ENCODE measurements at places on chromosomes 11 and 22.
A peak's percentile ranks its signal among the peaks of the same experiment; 100 is the strongest.

DNA sequence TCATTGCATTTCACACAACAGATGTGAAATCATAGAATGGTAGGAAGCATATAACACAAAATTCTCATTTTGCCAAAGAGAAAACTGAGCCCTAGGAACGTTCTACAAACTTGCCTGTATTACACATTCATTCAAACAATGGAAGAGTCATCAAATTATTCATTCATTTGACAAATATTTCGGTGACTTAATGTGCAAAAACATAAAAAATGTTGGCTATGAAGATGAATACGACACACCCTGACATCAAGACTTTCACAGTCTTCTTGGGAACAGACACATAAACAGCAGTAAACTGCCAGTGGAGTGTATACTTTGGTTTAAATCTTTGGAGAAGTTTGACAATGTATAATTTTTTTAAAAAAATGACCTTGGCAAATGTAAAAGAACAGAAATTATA lies 20.4 kb upstream of the C11orf87 start:
- DNase-seq: no peak

- no peak for DNase-seq
Observed at GRCh38 chr11:33934450-33934849, 42.6 kb upstream of the LMO2 start.

GRCh38 chr22:35332278-35332677 lies 32.6 kb downstream of the TOM1 start:
- DNase-seq: no peak

- DNase-seq: no peak
Observed at GRCh38 chr11:33259869-33260268, 2.7 kb downstream of the HIPK3 start.

DNA sequence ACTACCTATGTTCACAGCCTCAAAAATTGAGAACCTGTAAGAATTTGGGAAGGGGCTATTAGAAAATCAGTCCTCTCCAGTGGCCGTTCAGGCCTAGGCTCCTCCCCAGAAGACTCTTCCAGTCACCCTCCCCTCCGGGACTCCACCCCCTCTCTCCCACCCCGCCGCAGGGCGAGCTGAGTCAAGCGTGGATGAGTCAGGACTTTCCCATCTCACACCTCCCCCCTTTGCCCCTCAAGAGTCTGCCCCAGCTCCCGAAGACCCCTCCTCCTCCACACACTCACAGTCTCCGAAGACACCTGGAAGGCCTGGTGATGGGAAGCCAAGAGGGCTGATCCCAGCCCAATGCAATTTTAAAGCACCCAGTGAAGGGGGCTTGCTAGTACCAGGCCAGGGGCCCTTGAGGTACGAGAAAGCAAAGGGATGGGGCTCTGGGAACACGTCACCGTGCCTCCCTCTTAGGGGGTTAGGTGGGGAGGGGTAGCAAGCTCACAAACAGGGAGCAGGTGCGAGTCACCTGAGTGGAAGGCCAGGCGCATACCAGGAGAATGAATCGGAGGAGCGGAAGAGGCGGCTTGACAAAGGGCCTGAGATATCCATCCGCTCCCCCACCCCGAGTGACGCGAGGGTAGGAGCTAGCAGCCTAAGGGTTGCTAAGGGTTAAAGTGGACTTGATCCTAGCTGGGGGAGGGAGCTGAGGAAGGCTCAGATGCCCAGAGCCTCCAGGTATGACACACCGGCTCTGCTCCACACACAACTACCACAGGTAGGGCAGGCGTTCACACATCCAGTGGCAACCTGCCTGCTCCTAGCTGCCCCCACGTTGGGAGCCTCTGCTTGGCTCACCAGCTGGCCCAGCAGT lies 13.6 kb downstream of the BCL9L start:
- DNase-seq: peak; percentile 62

- DNase-seq: no peak
Observed at GRCh38 chr11:121723246-121723741, 270.5 kb upstream of the SORL1-AS1 start.

DNA sequence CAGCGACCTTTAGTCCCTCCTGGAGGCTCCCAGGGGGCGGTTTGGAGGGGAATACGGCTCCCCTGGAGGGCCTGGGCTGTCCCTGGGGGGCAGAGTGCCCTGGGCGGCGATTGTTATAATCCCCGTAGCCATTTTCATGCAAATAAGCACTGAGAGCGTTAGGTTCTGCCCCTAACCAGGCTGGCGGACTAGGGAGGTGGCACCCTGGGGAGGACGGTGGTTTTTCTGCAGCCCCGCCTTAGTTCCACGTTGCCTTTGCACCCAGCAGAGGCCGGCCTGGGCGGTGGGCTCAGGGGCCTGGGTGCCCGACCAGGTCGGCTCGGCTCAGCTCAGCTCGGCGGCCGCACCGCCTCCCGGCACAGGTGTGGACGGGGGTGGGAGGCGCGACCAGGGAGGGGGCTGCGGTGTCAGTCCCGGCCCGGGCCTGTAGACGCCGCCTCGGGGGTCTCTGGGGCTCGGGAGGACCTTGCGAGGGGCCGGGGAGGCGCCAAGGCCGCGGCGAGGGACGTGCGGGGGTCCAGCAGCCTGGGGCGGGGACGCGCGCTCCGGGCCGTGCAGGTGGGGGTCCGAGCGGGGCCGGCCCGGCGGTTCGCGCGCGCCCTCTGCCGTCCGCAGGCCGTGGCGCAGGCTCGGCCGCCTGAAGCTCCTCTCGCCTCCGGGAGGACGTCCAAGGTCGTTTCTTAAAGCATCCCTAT lies 2.3 kb upstream of the DUSP8 start:
- peak; percentile 29 for DNase-seq

DNA sequence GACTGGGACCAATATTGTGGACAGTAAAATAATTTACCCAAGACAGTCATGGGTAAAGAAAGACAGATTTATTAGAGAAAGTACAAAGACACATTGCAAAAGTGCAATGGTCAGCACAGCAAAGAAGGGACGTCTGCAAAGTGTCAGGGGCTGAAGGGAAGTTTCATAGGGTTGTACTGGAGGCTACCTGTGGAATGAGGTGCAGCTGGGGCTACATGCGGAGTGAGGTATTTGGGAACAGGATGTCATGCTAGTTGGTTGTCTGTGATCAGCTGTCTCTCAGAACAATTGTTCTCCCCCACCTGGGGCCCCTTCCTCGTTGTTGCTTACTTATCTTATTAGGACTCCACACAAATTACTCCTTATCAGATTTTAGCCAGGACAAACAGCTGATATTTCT lies 11.4 kb upstream of the APOL3 start:
- no peak for DNase-seq

- no peak for DNase-seq
Observed at GRCh38 chr11:83073258-83073657, 1.6 kb upstream of the RAB30 start.

DNA sequence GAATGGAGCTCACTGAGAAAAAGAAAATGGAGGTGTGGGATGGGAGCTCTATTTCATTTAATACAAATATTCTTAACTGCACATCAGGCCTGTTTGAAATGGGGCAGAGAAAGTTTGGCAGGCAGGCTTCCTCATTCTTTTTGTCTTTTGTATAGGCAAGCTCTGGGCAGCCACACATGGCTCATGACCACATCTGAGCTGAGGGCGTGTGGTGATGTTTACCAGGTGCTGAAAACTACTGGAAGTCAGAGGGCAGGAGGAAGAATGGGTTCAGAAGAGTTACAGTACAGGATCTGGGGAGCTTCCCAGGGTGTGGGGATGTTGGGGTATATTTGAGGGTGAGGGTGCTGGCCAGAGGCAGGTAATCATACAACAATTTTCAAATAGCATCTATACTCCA lies 66.3 kb upstream of the NAV2 start:
- DNase-seq: no peak

DNA sequence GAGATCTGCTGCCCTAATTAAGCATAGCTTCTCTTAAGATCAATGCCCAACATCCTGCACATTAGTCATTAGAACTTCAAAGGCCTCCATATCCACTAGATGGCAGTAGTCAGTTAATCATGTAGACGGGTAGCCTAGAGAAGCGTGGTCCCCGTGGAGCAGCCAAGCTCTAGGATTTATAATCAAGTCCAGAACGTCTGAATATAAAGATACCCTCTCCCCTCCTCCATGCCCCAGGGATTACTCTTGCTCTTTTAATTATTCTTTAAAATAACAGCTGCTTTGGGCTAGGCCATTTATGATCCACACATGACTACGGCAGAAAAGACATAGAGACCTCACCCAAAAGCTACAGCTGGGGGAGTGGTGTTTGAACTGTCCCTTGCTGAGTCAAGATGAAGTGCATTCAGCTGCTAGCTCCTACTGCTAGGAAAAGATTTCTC lies 327.6 kb upstream of the PLET1 start:
- no peak for DNase-seq

- no peak for DNase-seq
Observed at GRCh38 chr11:13495929-13496328, at the start of gene PTH. TSS of gene PTH (minus strand) at chr11:13495997. CDS start at chr11:13492855, 3,142 bp downstream.

DNA sequence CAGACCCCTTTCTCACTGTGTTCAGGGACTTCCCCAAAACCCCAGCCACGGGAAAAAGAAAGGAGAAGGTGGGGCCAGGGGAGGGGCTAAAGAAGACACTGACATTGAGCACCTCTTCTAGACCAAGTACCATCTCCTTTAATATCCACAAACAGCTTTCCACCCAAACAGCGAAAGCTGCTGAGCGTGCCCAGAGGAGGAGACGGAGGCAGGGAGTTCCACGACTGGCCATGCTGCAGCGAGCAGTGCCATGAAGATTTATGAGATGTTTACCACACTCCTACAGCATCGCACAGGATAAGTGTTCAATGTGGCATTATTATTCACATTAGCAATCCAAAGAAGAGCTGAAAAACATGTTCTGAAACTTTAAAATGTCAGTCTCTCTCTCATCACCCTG lies 127.4 kb downstream of the LARGE1 start:
- DNase-seq: no peak

- DNase-seq: no peak
Observed at GRCh38 chr11:4416816-4417215, 23.3 kb upstream of the TRIM21 start.

DNA sequence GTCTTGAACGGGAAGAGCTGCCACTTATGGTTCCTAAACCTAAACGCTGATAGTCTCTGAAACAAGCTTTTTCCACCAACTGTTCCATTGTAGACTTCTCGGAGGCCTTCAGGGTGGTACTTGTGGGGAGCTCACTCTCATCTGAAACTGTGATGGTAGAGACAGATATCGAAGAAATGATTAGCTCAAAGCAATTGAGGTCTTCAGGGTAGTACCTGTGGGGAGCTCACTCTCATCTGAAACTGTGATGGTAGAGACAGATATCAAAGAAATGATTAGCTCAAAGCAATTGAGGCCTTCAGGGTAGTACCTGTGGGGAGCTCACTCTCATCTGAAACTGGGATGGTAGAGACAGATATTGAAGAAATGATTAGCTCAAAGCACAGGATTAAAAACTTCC lies 175.7 kb downstream of the SWAP70 start:
- no peak for DNase-seq

DNA sequence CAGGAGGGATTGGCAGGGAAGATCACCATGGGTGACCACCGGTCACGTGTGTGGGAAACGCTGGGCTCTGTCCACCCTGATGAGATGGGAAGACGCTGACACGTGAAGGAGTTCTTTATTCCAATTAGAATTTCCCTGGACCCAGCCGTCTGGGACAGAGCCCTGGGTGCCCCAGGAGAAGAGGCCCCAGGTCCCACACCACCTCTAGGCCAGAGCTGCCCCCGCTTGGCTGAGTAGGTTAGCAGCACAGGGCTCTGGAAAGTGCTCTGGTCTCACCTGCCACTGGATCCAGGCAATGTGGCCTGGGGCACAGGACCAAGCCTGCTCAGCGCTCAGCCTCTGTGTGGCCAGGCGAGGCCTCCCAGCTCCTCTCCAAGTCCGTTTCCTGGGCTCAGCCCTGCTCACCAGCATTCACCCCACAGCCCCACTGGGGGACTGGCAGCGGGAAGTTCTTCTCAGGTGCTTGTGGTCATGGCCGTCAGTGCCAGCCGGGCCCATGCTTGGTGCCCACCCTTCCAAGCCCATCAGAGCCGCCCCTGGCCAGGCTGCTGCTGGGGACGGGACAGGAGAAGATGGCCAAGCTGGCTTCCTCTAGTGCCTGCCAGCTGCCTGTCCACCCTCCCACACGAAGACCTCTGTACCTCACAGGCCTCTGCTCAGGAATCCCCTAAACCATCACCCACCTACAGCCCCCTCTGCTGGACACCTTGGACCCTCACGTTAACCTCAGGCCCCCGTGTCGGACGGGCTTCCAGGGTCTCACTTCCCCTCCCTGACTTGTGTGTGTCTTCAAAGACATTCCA lies 62.5 kb upstream of the FGF3 start:
- DNase-seq: no peak

- DNase-seq: no peak
Observed at GRCh38 chr11:94787801-94788200, 19.6 kb downstream of the AMOTL1 start.

GRCh38 chr11:62048100-62048499 lies 75.7 kb upstream of the INCENP start:
- DNase-seq: no peak

DNA sequence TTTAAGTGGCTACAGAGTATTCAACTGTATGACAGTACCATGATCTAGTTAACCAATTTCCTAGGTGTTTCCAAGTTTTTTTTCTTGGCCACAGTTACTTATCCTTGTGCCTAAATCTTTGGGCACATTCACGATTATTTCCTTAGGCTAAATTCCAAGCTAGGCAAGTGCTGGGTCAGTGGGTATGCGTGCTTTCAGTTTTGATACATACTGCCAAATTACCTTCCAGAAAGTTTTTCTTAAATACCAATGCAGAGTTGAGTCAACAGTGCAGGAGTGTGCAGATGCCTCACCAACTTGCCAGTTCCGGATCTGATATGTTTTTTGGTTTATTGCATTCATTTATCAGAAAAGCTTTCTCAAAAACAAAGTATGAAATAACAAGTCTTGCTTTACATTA lies 67.9 kb upstream of the OR4B1 start:
- DNase-seq: no peak

DNA sequence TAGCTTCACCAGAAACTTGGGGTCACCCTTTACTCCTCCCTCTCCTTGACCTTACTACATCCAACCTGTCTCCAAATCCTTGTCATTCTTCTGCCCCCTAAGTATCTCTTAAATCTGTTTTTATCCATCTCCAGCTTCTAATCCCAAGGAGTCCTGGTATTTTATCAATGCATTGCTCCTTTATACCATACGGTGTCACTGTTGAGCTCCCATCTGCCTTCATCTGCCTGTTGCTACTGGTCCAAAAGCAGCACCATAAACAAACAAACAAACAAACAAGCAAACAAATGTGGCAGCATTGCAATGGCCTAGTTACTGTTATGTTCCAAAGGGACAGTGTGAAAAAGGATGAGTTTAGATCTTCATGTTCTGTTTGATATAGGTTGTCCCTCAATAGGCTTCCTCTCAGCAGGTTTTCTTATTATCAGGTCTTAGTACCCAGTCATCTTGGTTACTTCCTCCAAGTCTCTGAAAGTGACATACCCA lies 34.2 kb downstream of the DNHD1 start:
- DNase-seq: no peak

- DNase-seq: peak; percentile 7
Observed at GRCh38 chr11:122746050-122746478, 90.5 kb downstream of the UBASH3B start.

- no peak for DNase-seq
Observed at GRCh38 chr11:57641011-57641807, 8.5 kb downstream of the YPEL4 start.

GRCh38 chr11:5564259-5565019 lies 16.1 kb upstream of the OR52H1 start:
- DNase-seq: no peak

Data from effector CD8-positive, alpha-beta T cell (primary cell).